ENCODE measurements at places on chromosomes 6 and 20.
A peak's percentile ranks its signal among the peaks of the same experiment; 100 is the strongest.

DNA sequence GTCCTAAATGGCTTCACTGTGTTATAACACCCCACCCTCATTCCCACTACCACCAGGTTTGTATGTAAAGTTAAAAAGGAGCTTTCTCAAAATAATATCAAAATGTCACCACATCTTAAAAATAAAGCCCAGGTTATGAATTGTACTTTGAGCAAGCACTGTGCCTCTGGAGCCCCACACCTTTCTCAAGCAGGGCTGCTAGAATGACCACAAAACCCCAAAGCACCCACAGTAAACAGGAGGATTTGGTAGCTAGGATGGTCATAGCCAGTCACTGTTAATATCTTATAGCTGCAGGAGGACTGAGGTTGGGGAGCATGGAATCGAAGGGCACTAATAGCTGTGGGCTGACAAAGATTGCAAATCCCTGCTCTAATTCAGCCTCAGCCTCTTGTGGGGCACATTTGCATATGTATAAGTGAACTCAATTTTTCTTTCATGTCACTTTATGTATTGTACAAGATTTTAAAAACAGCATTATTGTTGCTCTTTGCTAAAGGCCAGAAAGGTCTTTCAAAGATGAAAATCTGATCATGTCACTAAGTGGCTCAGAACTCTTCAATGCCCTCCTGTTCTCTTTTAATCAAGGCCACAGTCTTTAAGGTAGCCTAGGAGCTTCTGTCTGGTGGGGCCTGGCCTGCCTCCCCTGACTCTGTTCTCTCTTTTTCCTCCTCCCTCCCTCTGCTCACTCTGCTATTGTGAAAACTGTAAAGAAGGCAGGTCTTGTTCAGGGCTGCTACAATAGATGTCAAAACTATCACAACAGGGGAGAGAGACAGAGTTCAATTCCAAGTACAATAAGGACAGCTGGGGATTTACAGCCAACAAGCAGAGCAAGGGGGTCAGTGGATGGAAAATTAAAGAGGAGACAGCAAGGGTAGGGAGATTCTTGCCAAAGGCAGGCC lies 101.6 kb downstream of the TMEM200A start:
- peak; percentile 2 for DNase-seq

GRCh38 chr20:40741507-40742106 lies 52.6 kb upstream of the MAFB start:
- peak; percentile 46 for DNase-seq

- peak; percentile 92 for DNase-seq
Measured at GRCh38 chr6:37516076-37516919, 16.6 kb upstream of the CCDC167 start.

DNA sequence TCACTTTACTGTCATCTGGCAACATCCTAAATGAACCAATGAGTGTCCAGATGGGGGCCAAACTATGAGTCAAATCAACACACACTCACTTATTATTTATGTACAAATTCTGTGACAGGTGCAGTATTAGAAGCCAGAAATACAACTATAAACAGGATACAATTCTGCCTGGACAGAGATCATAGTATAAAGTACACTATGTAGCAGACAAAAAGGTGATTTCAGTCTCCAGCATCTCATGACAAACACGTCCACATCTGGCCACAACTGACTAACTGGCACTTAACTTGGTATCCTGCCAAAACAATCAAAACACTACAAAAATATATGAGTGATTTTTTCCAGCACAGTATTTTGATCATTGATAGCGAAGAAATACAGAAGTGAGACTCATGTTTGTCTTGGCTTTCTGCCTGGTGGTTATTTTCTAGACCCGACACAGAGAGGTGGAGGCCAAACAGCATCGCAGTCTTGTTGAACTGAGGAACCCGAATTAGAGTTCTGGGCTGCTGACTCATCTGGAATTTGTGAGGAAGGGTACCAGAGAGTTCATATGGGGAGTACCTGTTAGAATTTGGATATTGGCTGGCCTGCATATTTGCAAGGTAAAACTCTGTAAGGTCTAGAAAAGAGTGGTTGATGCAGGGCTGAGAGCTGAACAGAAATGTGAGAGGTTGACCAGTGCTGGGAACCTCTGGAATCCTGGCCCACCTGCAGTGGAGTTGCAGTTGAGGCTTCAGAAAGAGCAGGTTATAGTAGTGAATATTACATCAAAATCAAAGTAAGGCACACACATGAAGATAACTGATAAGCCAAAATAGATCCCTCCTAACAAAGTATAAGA lies 475.2 kb downstream of the PTPRT start:
- no peak for DNase-seq

- DNase-seq: no peak
Measured at GRCh38 chr6:129542705-129543104, 167.3 kb downstream of the ARHGAP18 start.

GRCh38 chr6:3509336-3509735 lies 52.5 kb upstream of the SLC22A23 start:
- no peak for DNase-seq

DNA sequence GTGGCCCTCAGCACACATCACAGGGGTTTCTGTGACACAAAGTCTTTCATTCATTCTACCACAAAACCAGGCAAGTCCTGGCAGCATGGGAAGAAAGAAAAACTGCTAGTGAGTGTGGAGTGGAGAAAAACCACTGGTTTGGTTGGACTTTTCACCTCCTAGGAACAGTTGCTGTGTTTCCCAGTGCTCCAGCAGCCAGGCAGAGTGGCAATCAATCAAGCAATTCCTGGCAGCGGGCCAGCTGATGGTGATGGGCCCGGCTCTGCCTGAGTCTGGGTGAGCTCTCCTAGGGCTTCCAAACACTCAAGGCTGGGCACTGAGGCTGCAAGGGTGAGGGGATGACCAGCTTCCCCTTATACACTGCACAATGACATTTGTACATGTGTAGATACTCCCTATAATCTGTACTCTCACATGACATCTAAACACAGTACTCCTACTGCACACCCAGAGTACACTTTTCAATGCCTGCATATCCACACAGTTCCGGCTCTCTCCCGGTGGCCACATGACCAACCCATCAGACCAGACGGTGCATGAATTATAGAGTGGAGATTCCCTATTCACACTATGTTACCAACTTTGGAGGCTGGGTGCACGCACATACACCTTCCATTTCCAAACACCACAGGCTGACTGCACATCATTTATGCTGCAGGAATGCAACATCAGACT lies 156.6 kb downstream of the UNC5CL start:
- DNase-seq: peak; percentile 22

- DNase-seq: no peak
Measured at GRCh38 chr20:34562641-34563040, 4.1 kb downstream of the MAP1LC3A start.

DNA sequence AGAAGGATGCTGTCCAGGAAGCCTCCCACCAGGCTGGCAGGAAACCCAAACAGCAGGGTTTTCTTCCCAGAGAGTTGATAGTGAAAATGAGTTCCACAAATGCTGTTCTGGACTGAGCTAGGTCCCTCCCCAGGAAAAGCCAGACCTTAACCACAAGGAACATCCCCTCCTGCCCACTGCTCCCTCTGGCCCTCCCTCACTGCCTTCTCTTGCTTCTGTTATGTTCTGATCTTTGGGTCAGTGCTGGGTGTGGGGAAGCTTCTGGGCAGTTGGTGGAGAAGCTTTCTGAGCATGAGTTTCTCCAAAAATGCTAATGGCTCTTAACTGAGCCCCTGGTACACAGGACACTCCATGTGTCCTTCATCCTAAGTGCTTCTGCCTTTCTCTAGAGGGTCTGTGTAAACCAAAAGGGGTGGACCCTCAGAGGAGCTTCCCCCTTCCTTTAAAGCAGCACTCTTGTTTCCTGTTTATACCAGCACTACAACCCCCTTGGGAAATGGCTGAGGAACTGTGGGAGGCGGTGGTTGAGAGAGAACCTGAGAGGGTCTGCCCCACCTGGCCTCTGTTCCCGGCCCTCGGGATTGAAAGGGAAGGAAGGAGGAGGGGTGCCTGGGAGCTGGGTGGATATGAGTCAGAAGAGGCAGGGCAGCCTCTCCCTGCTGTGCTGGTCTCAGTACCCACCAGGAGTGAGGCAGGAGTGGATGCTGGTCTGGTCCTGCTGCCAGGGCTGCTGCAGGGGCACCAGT lies 42.0 kb downstream of the CDS2 start:
- peak; percentile 23 for DNase-seq

- no peak for DNase-seq
Measured at GRCh38 chr20:15673206-15673605, 900.0 kb downstream of the KIF16B start.

- no peak for DNase-seq
Measured at GRCh38 chr6:135088281-135088680, 33.7 kb upstream of the HBS1L start.

All from COR-L47 (cell line).